ENCODE measurements at places on chromosomes 5 and 9.

DNA sequence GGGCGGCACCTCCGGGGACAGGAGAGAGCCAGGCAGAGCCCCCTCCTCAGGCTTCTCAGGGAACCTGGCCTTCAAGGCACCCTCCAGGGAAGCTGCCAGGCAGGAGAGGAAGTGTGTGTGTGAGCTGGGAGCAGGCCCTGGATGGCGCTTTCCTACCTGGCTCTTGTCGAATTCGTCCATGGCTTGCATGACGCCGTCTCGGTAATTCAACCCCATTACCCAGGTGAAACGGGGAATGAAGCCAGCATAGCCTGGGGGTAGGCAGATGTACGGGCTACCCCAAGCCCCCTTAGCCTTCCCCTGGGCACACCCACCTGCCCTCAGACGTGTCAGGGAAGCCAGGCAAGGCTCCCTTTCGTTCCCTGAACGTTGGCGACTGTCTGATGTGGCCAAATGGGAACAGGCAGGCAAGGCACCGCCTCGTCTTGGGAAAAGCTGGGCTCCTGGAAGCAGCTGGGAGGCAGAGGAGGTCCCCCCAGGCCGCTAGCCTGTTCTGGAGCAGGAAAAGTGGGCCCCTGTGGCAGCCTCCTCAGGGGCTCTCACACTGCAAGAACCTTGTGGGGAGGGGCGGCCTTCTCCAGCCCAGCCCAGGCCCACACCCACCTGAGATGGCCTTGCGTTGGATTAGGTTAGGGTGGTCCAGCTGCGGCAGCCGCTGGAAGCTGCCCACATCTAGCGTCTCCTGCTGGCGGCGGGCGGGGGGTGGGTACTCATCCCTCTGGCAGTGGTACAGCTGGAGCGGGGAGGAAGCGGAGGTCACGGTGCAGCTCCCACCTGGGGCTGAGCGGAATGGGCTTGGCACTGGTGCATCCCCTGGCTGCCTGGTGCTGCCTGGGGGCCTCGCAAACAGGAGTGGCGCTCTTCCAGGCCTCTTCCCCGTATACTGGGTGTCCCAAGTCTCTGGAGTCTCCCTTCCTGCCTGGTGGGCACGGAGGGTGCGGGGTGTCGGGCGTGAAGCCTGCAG is 3.7 kb downstream of the TUBB4B start:
- DNase-seq = no peak

GRCh38 chr9:136013116-136013515 is 51.9 kb upstream of the UBAC1 start:
- DNase-seq = no peak

DNA sequence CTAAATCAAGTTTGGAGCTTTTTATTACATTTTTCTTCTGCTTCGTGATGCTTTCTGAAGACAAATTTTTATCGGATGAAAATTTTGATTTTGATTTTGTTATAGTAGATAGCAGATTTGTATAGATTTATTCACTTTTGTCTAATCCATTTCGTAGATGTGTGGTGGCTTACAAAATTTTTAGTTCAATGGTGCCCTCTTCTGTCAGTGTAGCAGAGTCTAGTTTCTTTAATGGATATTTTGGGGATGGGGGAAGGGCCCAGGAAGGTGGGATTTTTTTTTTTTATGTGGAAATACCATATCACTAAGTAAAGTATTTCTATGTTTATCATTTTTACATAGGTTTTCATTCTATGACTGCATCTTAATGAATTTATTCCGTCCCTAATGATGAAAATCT is 259.9 kb upstream of the TARS1 start:
- peak; percentile 13 for DNase-seq

- DNase-seq = no peak
Measured at GRCh38 chr9:3888497-3888858, 362.7 kb upstream of the RFX3 start.

DNA sequence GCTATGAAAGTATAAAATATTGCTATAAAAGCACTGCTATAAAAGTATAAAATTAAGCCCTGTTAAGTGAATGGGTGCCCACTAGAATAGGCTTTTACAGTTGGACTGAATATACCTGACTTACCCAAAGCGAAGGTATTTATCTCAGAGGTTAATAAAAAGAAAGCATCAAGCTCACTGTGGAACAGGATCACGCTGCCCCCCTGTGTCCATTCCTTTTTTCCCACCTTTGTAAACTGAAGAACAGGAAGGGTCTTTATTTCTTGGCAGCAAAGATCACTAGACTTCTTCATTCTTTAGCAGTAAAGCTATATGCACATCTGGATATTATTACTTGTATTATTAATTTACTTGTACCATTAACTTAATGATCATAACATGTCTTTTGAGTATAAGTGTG is 22.1 kb upstream of the PLPP6 start:
- no peak for DNase-seq

DNA sequence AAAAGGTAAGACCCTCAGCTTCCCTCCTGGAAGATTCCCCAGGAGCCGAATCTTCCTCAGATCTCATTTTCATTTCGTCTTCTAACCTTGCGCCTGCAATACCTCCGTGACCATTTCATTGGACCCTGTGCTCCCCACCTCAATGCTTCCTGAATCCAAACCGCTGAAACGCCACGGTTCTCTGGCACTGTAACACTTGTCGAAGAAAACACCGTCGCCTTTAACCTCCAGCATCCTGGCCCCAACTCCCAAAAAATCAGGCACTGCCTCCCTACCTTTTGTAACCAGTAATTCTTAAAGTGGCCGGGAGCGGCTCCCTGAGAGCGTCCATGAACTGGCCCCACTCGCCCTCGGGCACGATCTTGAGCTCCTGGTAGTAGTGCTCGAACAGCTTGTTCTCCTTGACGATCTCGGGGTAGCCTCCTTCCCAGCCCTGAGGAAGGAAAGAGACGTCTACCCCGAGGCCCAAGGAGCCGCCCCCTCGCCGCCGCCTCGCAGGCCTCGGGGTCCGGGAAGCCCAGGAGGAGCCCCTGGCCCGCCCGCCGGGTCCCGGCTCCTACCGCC is 438 bp downstream of the NSUN2 start:
- no peak for DNase-seq

DNA sequence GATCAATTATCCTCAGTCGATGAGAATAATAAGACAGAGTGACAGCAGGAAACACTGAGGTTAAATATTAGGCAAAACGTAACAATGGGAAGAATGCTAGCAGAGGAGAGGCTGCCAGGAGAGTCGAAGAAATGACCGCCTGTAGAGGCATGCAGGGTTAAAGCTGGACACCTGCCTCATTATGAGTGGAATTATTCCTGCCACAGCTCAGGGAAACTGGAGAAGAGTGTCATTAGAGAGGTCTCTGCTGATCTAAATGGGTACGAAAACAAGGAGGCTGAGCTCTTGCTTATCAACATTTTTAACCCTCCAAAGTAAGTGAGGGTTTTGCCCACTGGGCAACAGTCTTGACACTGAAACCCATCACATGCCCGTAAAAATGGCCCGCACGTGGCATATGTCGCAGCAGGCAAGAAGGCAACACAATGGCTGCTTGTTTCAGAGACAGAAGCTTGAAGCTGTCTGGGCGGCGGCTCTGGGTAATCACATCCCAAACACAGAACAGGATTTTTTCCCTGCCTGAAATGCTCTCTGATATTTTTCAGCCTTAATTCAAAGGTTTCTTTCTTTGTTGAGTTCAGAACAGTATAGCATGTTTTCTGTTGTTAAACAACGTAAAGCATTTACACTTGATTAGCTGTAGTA is 118.7 kb downstream of the MED27 start:
- no peak for DNase-seq

GRCh38 chr9:119318371-119318770 is 50.9 kb downstream of the BRINP1 start:
- DNase-seq = no peak

DNA sequence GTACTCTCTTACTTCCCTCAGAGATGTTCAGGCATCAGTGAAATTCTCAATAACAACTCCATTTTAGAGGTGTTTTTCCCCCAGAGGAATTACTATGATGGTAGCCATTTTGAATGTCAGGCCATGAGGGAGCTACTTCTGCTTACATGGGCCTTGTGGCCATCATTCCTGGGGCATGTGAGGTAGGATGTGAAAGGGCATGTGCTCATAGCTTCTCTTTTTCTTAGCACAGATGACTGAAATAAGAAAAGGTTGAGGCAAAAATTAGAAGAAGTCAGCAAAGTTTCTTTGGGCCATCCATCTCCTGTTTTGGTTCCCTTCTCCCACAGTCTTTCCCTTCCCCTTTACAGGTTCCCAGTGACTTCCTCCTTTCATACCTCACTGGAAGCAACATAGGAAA is 68.8 kb downstream of the FEM1C start:
- no peak for DNase-seq

DNA sequence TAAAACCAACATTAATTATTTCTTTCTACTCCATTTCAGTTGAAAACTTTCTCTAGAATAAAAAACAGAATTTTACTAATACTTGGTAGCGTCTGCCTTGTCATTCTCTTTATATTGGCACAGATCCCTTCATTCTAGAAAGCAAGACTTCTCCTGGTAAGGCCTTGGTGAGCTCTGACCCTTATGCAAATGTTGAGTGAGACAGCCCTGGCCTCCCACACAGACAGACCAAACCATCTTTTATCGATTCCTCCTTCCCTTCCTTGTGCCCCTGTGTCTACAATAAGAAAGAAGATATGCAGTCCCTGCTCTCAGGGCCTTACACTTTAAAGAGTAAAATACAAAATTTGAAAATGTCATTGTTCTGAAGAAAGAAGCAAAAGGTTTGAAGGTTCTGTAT is 262.2 kb downstream of the EFNA5 start:
- DNase-seq = no peak

GRCh38 chr9:106622164-106622487 is 240.8 kb upstream of the ZNF462 start:
- DNase-seq = no peak

DNA sequence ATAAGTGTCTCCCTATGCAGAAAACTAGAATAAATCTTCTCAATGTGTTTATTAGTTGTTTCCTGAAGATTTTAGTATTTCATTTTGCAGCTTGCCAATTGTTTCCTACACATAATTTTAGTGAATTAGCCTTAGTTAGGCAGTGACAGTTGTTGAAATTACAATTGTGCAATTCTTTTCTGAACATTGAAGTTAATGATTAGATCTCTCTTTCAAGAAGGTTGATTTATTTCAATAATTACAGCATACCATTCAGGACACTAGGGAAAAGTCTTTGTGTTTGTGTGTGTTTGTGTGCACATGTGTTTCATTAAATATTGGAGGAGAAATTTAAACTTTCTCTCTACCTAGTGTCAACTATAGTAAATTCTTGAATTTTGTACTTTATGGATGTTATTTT is 199.6 kb upstream of the MPDZ start:
- no peak for DNase-seq

- no peak for DNase-seq
Measured at GRCh38 chr5:30030101-30030500, 1163.4 kb upstream of the CDH6 start.

- no peak for DNase-seq
Measured at GRCh38 chr5:80468131-80468530, 19.8 kb upstream of the FAM151B start.

DNA sequence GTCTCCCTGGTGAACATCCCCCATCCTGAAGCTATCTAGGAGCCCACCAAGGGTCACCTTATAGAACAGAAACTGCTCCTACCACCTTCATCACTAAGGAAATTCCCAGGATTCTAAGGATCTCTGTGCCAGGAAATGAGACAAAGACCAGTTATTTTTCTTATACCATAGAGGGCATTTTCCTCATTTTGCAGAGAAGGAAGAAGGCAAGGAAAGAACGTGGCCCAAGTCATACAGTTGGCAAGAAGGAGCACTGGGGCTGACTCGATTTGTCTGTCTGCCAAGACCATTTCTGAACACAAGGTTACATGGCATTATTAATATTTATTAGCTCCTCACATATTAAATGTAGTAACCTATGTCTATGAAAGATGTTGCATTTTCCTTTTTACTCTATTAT is 49.6 kb upstream of the TNFSF15 start:
- no peak for DNase-seq

GRCh38 chr5:174300118-174300940 is 254.8 kb downstream of the NSG2 start:
- no peak for DNase-seq

DNA sequence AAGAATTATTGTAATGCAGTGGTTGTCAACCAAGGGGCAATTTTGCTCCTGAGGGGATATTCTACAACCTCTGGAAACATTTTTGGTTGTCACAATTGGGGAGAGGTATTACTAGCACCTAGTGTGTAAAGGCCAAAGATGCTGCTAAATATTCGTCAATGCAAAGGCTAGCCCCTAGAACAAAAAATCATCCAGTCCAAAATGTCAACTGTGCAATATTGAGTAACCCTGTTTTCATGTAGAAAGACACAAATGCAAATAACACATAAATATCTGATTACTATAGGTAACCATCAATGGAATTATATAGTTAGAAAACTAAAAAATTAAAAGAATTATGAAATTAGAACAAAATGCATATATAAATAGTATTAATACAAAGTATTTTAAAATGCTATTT is 26.1 kb downstream of the RNF145 start:
- no peak for DNase-seq

GRCh38 chr9:109369285-109369684 is 48.4 kb upstream of the EPB41L4B start:
- DNase-seq = no peak

DNA sequence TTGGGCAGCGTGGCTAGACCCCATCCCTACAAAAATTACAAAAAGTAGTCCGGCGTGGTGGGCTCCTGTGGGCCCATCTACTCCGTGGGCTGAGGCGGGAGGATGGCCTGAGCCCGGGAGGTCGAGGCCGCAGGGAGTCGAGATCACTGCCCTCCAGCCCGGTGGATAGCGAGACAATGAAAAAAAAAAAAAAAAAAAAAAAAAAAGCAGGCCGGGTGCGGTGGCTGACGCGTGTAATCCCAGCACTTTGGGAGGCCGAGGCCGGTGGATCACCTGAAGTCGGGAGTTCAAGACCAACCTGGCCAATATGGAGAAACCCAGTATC is 110.5 kb upstream of the LPCAT1 start:
- DNase-seq = no peak

GRCh38 chr5:40616781-40617180 is 62.9 kb upstream of the PTGER4 start:
- no peak for DNase-seq

- DNase-seq = no peak
Measured at GRCh38 chr9:107593224-107593870, 103.8 kb upstream of the KLF4 start.

- no peak for DNase-seq
Measured at GRCh38 chr5:143550986-143551630, 147.6 kb upstream of the NR3C1 start.

GRCh38 chr5:20522905-20523482 is 535.0 kb upstream of the CDH18 start:
- DNase-seq = no peak

All from AG04450 (cell line).